Stimulated activated CD4-positive, alpha-beta T cell treated with anti-CD3 and anti-CD28 coated beads, TNF-alpha, amount 100 ng/mL, for 4 hours (primary cell): ENCODE measurements at places on chromosomes 7 and 10.

GRCh38 chr7:151782598-151783448 is 94.1 kb downstream of the PRKAG2 start:
- peak; percentile 52 for DNase-seq

- DNase-seq: no peak
Observed at GRCh38 chr10:113447278-113447677, 105.6 kb upstream of the HABP2 start.

- DNase-seq: no peak
Observed at GRCh38 chr10:123889821-123890220, 1.8 kb downstream of the CPXM2 start.

- no peak for DNase-seq
Observed at GRCh38 chr10:79179164-79179956, 110.6 kb downstream of the ZMIZ1 start.

DNA sequence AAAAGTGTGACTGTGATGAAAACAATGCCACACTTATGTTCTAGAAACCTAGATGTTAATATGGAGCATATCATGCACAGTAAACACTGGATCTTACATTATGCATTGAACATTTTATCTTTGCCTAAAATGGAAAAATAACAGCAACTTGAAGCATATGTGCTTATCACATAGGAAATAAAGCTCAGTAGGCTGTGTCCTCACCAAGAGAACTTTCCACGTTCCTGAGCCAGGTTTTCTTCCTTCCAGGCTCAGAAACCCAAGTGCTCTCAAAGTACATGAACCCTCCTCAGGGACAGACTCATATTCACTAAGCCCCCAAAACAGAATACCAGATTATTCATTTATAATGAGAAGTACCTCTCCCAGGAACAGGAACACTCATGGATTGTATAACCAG is 79.4 kb upstream of the PRKAR2B start:
- DNase-seq: no peak

DNA sequence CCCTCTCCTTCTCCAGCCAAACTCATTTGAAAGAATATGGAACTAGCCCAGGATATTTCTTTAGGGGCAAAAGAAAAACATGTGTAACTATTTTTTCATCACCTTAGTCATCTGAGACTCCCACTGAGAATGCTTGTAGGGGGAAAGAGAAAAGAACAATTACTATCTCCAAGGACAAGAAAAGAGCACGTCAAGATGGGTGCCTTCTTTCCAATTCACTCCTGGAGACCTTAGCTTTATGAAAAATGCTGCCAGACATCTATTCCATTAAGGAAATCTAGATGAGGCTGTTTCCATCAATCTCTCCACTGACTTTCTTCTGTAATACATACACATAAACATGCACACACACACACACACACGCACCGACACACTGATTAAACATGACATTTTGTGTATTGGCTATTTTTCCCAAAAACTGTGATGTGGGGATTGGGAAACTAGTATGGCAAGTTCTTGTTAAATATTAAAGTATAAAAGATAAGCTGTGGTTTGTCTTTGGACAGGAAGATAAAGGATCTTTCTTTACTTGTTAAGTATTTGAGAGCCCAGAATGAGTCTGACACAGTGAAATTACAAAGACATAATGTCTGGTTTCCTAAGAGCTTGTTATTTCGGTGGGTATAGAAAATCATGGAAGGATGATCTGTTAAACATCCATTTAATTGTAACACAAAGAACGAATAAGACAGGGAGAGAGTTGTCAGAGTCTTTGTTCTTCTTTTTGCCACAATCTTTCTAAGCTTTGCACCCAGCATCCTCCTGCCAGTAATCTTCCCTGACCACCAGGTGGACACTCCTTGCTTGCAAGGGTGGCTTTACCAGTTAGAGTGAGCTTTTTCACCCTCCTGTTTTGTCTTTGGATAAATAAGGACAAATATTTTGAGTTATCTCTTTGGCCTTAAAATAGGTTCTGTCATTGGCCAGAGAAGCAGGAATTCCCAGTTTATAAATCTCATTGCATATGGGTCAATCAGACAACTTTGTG is 177.3 kb upstream of the TMEM72 start:
- no peak for DNase-seq

DNA sequence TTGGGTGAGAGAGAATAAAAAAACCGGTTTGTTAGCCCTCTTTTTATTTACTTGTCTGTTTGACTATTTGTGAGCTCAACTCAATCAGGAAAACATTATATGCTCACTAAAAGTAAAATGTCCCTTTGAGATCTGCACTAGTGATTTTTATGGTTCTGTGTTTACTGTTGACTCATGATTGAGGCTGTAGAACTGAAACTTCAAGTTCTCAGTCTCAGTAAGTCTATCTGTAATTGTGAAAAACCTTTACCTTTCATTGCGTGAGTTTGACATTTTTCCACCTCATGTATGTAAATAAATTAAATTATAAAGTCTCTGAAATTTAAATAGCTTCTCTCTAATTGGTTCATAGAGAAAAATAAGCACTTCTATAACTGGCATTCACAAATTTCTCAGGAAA is 17.0 kb upstream of the CASD1 start:
- DNase-seq: no peak
